KBM-7 (cell line): ENCODE measurements at places on chromosomes 13 and 19.

- peak; percentile 92 for DNase-seq
Observed at GRCh38 chr19:4759388-4760284, 31.9 kb upstream of the FEM1A start.

DNA sequence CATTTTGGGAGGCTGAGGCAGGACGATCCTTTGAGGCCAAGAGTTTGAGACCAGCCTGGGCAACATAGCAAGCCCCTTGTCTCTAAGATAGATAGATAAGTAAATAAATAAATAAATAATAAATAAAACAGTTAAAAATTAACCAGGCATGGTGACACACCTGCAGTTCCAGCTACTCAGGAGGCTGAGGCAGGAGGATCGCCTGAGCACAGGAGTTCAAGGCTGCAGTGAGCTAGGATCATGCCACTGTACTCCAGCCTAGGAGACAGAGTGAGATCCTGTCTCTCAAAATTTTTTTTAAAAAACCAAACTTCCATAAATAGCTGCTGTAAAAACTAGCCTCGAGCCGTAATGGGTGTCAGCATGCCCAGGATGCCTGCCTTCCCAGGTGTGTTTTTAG is 14.4 kb upstream of the NAXD start:
- no peak for DNase-seq

DNA sequence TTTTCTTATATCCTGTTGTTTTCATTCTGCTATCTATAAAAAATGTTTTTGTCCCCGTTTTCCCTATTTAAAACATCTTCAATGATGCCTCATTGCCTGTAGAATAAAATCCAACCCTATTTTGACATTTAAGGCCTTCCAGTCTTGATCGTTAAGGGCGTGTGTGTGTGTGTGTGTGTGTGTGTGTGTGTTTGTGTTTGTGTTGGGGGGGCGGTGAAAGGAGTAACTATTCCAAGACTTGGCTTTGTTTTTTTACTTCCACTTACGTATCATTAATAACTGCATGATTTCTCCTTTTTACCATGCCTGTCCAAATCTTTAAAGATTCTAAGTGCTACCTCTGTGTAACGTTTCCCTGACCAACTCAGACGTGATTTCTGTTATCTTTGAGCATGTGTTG is 784 bp downstream of the PIBF1 start:
- DNase-seq = peak; percentile 26

- peak; percentile 30 for DNase-seq
Observed at GRCh38 chr13:49821216-49822009, 28.9 kb upstream of the KPNA3 start.

- DNase-seq = peak; percentile 9
Observed at GRCh38 chr13:46210362-46211083, 1.2 kb upstream of the LRRC63 start.

DNA sequence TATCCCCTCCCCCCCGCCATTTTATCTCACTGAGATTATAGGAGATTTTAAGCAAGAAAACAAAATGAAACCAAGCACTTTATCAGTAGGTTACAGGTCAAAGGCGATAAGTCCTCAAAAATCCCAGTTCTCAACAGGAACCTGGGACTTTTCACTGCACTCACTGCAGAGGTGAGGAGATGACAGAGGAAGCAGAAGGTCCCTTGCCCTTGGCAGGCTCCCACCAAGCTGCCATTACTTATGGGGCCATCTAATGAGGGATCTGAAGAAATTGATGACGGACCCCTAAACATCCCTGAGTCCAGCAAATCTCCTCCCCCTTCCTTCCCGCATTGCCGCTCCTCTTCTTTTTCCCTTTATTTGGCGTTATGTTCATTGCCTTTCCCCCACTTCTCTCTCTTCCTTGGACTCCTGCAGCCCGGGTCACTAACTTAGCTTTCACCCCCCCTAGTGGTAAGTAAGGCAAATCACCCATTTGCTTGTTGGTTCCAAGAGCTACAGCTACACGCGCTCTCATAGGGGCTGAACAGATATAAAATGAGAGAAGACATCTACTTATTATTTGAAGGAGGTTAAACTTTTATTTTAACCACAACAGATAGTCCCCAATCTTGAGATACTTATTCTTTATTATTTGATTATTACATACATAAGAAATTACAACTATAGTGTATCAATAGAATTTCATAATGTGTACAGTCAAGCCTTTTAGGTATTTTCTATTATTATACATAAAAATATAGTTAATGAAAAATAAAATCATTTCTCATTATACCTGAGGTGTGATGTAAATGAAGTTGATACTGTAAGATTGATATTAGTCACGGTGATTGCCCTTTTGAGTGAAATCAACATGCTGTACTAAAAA is 52.0 kb upstream of the ARGLU1 start:
- peak; percentile 65 for DNase-seq

GRCh38 chr19:27750391-27751043 is 1462.4 kb downstream of the UQCRFS1 start:
- DNase-seq = no peak

DNA sequence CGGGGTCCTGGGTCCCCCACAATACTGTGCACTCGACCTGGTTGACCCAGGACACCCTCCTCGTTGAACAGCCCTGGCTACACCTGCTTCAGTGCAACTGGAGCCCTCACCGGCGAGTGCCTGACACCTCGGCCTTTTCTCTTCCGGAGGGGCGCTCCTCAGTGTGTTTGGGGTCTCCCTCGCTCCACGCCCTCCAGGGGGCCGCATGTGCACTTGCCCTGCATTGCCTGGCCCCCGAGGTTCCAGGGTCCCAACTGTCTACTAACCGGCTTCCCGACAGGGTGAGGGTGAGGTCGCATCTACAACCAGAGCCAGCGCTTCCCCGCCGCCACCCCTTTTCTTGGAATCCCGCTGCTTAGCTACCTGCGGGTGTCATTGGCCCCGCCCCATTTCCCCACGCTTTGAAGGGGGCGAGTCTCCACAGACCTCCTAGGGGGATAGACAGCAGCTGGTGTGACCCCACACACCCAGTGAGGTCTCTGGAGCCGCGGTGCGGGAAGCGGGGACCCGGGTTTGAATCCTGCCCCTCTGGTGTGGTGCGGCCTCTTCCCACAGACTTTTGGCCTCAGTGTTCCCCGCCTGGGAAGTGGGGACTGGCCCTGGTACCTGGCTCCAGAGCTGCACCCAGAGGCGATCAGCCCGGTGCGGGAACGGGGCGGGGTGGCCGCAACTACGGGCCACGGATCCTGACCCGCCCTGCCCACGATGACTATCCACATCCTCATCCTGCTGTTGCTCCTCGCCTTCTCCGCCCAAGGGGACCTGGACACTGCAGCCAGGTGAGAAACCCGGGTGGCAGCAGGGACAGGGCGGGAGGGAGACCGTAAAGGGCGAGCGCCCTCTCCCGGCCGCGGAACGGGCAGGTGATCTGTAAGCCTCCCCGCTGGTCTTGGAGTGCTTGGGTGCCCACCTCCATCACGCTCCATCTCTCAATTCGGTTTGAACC is at the start of gene ADM5:
Gene ADM5, plus strand, starts transcription at position 462 of the 946 bp plus-strand sequence. Its CDS starts 244 bp downstream, at position 706.
- no peak for DNase-seq

GRCh38 chr13:110338441-110339101 is 31.5 kb downstream of the COL4A2 start:
- DNase-seq = no peak

GRCh38 chr13:106987427-106987785 is 419.5 kb upstream of the ARGLU1 start:
- no peak for DNase-seq

- DNase-seq = no peak
Observed at GRCh38 chr13:66273011-66273410, 957.1 kb downstream of the PCDH9 start.

DNA sequence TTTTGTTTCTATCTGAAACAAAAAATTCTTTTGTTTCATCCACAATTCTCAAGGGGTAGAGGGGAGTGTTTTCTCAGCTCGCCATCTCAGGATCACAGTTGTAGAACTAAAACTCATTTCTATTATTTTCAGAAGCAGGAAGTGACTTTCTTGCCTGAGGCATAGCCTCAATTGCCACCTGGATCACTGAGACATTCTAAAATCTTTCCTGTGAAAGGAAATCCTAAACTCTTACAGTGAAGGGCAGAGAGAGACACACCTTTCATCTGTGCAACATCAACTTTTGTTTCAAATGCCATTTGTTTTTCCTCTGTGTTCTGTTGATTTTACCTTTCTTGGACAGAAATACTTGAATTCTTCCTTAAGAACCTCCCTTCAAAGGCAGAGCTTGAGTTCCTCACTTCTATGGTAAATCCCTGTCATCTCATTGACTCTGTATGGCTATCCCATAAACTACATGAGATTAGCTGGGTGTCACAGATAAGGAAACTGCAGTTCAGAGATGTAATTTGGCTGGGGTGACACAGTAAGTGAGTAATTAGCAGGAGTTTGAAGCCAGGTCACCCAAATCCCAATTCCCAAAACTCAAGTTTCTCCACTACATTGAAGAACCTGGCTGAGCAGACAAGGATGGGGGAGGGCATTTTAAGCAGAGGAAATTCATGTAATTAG is 224.4 kb upstream of the HTR2A start:
- DNase-seq = no peak

- no peak for DNase-seq
Observed at GRCh38 chr13:94028234-94028633, 451.2 kb downstream of the DCT start.

DNA sequence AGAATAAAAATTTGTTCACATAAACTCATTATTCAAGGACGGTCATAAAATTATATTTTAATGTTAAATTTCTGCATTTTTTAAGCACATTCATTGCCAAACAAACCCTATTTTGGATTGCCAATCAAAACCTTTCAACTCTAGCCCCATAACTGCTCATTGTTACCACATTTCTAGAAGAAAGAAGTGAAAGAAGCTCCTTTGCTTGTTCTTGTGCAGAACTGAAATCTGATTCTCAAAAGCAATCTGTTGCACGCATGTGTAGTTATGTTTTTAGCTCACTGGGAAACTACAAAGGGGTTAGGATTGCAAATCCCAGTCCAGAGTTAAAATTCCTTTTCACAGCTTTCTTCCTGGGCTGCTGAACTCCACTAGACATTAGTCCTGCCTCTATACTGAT is 109.5 kb upstream of the MIR17HG start:
- no peak for DNase-seq

DNA sequence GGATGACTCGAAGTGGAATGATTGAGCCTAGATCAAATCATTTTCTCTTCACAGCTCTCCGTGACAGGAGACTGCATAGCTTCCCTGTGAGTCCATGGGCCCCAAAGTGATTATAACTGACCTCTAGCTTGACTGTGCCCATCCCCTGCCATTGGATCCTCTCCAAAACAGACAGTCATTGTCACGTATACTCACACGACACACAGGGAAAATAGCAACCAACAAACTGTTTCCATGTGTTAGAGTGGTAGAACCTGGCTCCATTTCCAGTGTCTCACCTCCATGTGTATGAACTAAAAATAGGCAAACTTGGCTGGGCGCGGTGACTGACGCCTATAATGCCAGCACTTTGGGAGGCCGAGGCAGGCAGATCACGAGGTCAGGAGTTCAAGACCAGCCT is 48.8 kb upstream of the NPAS1 start:
- DNase-seq = no peak

- DNase-seq = no peak
Observed at GRCh38 chr13:46871557-46871956, 25.3 kb downstream of the HTR2A start.

DNA sequence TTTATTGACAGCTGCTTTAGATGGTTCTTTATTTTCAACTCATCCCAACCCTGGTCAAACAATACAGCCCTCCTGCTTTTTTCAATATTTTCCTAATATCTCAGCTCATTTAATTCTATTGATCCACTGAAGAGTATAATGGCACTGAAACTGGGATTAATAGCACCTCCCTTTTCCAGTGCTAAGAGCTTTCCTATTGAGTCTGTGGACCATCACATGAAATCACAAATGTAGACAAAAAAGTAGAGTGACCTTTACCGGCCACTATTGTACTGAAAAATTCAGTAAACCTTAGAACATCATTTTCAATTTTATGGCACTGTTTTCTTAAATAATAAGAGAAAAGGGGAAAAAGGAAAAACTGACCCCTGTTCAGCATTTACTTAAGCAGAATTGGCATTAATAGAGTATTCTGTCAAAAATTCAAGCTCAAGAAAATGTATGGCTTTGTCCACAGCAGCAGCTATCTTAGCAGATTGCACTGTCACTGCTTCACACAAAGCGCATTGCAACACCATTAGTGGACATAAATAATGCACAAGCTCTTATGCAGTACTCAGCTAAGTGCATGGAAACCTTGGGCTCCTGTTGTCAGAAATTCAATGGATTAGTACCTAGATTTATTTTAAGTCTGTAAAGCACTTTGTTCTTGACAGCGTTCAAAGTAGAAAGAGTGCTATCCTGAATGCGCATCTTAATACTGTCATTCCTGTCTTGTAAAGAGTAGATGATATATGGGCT is 851.0 kb upstream of the KLHL1 start:
- no peak for DNase-seq

GRCh38 chr13:32951580-32951979 is 64.6 kb upstream of the KL start:
- DNase-seq = no peak

GRCh38 chr13:20518660-20519100 is 7.0 kb downstream of the CRYL1 start:
- DNase-seq = no peak

DNA sequence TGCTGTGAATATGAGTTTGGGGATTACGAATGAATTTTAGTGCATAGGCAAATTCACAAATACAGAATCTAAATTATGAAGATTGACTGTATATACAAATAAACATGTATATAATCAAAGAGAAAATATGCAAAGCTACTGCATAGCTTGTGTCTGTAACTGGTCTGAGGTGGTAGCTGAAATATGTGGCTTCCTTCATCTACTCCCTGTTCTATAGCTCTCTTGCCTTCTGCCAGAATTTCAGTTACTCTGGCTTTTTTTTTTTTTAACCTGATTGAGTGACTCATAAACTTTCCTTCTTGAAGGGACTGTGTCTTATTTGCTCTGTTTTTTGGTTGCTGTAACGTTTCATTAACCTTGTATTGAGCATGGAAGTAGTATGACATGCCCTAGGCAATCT is 26.6 kb downstream of the DNAJC3 start:
- no peak for DNase-seq

- DNase-seq = no peak
Observed at GRCh38 chr19:56118666-56119581, 2.2 kb downstream of the ZNF787 start.

- DNase-seq = peak; percentile 69
Observed at GRCh38 chr13:72726726-72727416, 558 bp downstream of the MZT1 start.

DNA sequence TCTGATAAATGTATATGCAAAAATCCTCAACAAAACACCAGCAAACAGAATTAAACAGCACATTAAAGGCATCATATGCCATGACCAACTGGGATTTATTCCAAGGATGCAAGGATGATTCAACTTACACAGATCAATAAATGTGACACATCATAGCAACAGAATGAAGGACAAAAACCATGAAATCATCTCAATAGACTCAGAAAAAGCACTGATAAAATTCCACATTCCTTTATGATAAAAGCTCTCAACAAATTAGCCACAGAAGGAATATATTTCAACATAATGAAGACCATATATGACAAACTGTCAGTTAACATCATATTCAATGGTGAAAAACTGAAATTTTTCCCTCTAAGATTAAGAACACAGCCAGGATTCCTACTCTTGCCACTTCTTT is 691.6 kb downstream of the DIAPH3 start:
- no peak for DNase-seq

- no peak for DNase-seq
Observed at GRCh38 chr13:106623799-106624460, 56.0 kb upstream of the ARGLU1 start.
